ENCODE measurements at places on chromosomes 11 and 22.

GRCh38 chr22:46788441-46789172, 26.2 kb downstream of the TBC1D22A start:
- no peak for DNase-seq

DNA sequence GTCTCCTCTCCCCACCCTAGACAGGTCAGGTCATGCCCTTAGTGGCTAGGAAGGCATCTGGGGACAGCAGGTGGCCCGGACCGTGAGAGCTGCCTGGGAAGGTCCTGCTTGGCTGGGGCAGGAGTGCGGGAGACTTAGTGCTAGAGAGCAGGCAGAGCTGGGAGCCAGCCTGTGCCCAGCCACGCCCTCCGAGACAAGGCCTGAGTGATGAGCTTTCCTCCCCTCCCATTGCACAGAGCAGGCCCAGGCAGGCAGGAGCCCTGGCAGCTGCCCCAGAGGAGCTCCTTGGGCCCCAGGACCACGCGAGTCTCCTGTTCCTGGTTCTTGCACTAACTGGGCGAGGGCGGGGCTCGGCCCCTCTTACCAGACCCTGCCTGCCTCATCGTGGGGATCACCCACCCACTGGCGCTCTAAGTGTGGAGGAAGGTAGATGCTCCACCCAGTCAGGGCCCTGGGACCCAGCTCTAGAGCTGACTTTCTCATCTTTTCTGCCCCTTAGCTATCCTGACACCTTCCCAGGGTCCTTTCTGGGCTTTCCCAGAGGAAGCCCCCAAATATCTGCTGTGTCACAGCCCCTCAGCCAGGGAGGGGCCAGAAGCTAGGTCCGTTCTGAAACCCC, 44.9 kb downstream of the MACROD1 start:
- peak; percentile 55 for DNase-seq

- no peak for DNase-seq
These were observed 14.6 kb downstream of the ACAT1 start for GRCh38 chr11:108135845-108136544.

- no peak for DNase-seq
These were observed 88.3 kb downstream of the EFCAB6 start for GRCh38 chr22:43723816-43724215.

DNA sequence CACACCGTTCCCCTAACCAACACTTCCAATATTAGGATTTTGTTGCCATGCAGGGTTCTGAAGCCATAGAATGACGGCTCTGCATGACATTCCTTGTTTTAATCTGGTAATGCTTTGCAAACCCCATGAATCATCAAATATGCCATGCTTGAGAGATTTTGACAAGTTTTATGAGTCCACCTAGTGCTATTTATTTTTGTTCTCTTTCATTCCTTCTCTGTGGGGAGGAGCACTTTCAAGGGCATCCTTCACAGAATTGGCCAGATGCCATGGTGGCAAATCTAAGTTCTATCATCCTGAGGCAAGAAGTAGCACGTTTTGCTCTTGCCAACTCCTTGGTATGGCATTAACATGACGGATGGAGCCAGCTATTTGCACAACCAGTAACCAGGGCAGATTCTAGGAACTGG, 268.4 kb downstream of the FAM76B start:
- DNase-seq, result peak; percentile 47

DNA sequence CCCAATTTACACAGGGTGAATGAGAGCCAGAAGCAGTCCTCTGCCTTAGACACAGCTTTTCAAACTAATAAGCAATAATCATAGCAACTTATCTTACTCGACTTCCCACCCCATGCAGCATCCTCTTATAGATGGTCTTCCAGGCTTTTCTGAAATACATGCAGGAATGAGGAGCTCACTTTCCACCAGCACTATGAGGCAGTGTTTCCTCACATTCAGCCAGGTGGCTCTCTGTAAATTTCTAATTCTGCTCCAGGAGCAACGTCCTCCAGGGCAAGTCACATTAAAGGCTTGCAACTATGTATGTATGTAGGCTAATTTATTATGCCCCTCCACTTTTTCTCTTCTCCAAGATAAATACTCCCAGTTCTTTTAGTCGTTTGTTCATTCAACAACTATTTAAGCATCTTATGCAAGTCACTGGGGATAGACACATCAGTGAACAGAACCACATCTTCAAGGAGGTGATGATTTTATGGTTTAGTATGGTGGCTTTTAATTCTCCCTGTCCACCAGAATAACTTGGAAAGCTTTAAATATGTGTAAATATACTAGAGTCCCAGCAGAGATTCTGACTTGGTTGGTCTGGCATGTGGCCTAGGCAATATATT, 59.9 kb downstream of the PAK1 start:
- no peak for DNase-seq

GRCh38 chr11:116335078-116335477, 437.7 kb downstream of the BUD13 start:
- no peak for DNase-seq

- peak; percentile 31 for DNase-seq
These were observed 475 bp downstream of the PITPNB start for GRCh38 chr22:27918341-27919221.

- no peak for DNase-seq
These were observed 6.7 kb downstream of the PAK1 start for GRCh38 chr11:77467233-77467632.

- DNase-seq, result no peak
These were observed 47.2 kb upstream of the CD5 start for GRCh38 chr11:61054927-61055562.

Data from RCC 7860 (cell line).